Fibroblast of skin of scalp (primary cell): ENCODE measurements at places on chromosomes 7 and 10.

DNA sequence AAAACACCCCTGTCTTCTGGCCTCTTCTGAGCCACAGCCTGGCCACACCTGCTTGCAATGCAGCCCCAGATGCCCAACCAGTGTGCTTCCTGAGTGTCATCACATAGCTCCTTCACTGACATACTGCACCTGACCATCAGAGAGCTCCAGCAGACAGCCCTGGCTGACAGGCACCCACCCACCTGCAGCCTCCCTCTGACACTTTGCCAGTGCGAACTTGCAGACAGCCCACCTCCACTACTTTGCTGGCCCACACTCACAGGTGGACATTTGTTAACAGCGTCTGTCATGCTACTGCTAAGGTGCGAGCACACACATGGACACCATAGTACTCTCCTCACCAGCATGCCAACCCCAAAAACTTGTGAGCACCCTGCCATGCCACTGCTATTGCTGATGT, 740.1 kb downstream of the DNAJB9 start:
- DNase-seq, result no peak

DNA sequence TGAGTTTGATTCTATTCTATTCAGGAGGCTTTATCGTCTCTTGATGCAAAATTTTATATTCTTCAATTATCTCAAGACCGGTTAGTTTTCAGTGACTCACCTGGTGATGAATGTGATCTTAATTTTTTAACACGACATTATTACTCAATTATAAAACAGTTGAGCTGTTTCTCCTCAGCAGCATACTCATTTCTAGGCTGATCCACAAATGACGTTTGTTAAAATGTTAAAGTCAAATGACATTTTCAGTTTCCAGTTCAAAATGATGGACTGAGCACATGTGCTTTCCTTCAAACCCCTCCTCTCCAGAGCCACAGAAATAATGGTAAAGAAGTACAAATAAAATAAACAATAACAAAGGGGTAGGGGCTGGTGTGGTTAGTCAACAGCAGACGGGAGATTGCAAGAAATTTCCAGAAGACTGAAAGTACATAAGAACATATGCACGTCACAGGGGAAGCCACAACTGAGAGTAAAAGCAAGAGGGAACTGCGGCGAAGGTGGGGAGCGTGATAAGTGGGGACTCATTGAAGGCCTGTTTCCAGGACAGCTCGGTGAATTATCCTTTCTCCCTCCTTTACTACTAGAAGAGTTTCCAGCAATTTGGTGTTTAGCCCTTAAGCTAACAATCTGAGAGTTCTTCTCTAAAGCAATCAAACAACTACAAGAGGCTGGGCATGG, 10.9 kb downstream of the MACROH2A2 start:
- no peak for DNase-seq

GRCh38 chr10:91460681-91461080, 50.5 kb downstream of the HECTD2 start:
- peak; percentile 54 for DNase-seq

DNA sequence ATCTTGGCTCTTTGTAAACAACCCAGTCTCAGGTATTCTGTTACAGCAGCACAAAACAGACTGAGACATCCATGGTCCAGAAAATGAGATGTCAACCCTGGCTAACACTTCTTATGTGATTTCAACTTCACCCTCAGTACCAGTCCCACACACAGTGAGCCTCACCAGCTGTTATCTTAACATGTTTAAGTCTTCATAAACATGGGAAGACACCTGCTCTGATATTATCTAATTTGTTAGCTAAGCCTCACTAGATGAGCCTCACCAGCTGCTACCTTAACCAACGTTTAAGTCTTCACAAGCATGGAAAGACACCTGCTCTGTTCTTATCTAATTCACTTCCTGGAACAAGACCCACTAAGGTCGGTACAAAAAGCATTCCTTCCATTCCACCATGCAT, 130.8 kb downstream of the CALN1 start:
- DNase-seq, result no peak

GRCh38 chr7:152596824-152597223, 79.1 kb downstream of the XRCC2 start:
- DNase-seq, result no peak

DNA sequence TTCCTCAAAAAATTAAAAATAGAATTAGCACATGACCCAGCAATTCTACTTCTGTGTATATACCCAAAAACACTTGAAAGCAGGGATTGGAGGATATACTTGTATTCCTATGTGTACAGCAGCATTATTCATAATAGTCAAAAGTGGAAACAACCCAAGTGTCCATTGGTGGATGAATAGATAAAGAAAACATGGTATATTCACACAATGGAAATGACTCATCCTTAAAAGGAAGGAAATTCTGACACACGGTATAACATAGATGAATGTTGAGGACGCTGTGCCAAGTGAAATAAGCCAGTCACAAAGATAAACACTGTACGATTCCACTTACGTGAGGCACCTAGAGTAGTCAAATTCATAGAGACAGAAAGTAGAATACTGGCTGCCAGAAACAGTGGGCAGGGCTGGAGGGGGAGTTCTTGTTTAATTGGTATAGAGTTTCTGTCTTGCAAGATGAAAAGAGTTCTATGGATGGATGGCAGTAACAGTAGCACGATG, 26.6 kb upstream of the KAT6B start:
- peak; percentile 82 for DNase-seq

DNA sequence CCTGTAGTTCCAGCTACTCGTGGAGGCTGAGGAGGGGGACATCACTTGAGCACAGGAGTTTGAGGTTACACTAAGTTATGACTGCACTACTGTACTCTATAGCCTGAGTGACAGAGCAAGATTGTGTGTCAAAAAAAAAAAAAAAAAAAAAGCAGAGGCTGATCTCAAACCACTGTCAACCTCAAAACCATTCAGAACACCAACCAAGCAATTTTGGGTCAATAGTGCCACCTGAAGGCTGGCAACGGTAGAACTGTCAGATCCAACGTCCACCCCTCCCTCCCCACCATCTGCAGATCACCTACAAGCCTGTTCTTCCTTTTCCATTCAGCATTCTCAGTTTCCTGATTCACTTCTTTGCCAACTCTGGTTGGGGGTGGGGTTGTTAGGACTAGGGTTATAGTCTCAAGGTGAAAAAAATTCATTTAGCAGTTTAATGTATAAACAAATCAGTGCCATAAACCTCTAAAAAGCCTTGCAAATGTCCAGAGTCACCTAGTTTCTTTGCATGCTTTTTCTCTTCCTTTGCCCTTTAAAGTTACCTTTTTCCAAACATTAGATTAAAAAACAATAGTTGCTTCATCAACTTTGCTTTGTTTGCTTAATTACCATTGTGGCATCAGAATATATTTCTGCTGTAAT, 2.6 kb downstream of the MRPS33 start:
- peak; percentile 61 for DNase-seq

DNA sequence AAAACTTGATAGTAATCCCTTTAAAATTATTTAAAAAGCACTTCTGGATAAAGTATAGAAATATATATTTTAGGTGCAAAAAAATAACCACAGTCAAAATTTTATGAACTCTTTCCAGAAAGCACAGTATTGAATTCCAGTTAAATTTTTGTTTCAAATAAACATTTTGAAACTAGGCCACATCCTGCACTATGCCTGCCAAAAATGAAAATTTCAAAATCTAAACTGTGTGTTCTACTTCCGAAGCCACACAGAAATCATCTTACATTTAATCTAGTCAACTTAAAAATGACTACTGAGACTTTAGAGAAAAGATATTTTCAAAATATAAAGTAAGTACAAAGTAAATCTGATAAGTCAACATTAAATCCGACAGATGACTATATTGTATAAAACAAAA, 50.0 kb downstream of the MAGI2 start:
- peak; percentile 13 for DNase-seq

- peak; percentile 20 for DNase-seq
Measured at GRCh38 chr7:39184391-39184790, 206.7 kb downstream of the POU6F2 start.

- peak; percentile 93 for DNase-seq
Measured at GRCh38 chr7:139771001-139771956, 6.5 kb downstream of the HIPK2 start.

GRCh38 chr10:125768219-125768855, 7.3 kb downstream of the MMP21 start:
- DNase-seq, result peak; percentile 48

- no peak for DNase-seq
Measured at GRCh38 chr10:6625428-6625827, 45.4 kb upstream of the PRKCQ start.

GRCh38 chr7:48964074-48964473, 39.7 kb downstream of the CDC14C start:
- DNase-seq, result peak; percentile 51

- no peak for DNase-seq
Measured at GRCh38 chr7:153829525-153829924, 222.7 kb upstream of the DPP6 start.

DNA sequence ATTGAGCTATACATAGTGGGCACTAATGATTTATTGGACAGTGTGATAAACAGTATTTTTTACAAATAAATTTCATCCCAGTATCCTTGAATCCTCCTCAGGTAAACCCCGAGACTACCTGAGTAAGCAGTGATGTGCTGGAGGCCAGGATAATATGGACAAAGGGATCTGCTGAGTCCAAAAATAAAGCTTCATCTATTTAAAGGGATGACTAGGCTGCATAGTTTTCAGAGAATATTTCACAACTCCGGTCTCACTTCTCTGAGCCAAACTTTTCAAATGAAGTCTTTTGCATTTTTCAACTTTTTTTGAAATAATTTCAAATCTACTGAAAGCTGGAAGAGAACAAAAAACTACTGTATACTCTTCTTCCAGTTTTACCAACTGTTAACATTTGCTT, 2.5 kb downstream of the ACTR3B start:
- DNase-seq, result peak; percentile 21

DNA sequence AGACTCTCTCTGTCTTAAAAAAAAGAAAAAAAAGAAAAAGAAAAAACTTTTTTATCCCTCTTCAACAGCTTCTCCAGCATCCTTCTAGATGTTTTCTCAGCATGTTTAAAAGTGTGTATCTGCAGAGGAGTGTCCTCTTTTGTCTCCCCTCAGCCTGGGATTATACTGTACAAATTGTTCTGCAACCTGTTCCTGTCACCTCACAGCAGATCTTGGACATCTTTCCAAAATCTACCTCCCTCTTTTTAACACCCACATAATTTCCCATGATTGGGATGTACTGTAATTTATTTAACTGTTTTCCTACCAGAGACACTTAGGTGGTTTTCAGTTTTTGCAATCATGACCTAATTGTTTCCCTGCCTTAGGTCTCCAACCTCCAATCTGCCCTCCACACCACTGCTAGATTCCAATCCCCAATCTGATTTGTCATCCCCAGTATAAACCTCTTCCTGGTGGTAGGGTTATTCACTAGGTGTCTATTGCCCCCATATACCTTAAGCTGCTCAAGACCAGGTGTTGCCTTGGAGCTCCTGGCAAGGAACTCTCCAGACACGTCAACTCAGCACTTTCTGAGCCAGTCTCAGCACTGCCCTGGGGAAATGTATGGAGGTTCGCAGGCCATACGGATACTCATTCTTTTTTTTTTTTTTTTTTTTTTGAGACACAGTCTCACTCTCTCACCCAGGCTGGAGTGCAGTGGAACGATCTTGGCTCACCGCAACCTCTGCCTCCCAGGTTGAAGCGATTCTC, 17.6 kb upstream of the DDIT4 start:
- DNase-seq, result no peak

DNA sequence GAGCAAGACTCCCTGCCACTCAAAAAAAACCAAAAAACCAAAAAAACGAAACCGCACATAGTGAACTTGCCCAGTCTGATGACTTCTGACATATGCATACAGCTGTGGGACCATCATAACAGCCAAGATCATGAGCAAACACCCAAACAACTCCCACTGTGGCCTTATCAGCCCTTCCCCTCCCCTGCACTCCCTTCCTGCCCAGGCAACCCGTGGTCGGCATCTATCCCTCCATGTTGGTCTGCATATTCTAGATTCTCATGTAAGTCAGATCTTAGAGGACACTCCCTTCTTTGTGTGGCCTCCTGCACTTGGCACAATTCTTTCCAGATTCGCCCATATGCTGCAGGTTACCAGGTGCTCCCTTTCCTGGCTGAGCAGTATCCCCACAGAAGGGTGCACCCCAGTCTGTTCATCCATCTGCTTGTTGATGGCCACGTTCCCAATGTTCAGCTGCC, 72.8 kb downstream of the GNA12 start:
- no peak for DNase-seq

GRCh38 chr10:130914367-130914766, 397.2 kb downstream of the TCERG1L start:
- DNase-seq, result no peak

DNA sequence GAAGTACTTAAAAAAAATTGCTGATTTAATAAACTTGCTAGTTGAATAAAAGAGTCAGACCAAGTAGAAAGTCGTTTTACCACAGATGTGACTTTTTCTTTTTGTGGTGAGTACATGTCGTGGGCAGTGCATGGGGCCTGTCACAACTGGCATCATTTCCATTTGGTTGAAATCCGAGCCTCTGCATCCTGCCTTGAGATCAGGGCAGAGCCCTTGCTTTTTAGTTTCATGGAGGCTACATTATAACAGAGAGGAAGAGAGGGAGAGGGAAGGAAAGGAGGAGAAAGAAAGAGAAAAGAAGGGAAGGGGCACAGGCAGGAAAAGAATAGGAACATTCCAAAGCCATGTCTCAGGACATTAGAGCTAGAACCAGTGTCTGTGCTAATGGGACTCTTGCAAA, 20.4 kb upstream of the INSYN2A start:
- DNase-seq, result peak; percentile 14

DNA sequence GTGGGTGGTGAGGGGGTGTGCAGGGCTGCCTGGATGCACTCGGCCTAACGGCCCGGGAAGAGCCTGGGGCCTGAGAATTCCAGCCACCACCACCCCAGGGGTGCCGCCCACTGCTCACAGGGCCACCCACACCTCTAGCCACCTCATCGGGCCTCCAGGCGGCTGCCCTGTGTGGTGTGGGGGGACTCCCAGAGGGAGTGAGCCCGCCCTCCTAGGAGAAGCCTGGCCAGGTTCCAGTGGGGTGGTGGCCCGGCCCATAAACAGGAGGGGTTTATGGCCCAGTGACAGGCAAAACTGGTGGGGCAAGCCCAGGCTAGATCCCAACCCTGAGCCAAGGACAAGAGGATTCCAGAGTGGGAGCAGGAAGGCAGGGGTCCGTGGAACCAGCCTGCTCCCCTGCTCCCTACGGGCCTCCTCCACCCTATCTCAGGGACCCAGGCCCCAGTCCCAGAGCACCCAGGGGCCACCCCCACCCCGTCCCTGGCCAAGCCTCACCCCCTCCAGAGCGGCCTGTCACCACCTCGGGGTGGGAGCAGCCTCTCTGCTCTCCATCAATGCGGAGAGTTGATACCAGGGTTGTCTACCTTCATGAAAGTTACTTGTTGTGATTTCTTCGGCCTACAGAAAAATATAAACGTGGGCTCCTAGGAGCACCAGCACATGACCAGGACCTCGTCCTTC, 20.2 kb upstream of the PDGFA start:
- DNase-seq, result peak; percentile 84

GRCh38 chr10:74787457-74787856, 38.9 kb upstream of the KAT6B start:
- no peak for DNase-seq

DNA sequence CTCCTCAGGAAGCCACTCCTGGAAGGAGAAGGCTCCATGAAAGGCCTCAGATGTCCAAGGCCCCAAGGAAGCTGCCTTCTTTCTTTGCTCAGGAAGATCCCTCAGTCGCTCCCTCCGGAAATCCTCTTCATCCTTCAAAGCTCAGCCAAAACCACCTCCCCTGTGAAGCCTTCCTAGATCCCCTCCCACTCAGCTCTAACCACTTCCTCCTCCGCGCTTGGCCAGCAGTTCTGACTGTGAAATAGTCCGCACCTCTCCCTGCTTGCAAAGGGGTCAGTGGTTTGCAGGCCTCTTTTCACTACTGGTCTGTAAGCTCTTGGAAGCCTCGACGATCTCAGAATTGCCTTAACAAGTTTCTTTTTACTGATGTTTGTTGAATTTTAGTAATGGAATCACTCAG, 23.9 kb downstream of the PYROXD2 start:
- no peak for DNase-seq
